ENCODE measurements at places on chromosomes 7 and 10.

DNA sequence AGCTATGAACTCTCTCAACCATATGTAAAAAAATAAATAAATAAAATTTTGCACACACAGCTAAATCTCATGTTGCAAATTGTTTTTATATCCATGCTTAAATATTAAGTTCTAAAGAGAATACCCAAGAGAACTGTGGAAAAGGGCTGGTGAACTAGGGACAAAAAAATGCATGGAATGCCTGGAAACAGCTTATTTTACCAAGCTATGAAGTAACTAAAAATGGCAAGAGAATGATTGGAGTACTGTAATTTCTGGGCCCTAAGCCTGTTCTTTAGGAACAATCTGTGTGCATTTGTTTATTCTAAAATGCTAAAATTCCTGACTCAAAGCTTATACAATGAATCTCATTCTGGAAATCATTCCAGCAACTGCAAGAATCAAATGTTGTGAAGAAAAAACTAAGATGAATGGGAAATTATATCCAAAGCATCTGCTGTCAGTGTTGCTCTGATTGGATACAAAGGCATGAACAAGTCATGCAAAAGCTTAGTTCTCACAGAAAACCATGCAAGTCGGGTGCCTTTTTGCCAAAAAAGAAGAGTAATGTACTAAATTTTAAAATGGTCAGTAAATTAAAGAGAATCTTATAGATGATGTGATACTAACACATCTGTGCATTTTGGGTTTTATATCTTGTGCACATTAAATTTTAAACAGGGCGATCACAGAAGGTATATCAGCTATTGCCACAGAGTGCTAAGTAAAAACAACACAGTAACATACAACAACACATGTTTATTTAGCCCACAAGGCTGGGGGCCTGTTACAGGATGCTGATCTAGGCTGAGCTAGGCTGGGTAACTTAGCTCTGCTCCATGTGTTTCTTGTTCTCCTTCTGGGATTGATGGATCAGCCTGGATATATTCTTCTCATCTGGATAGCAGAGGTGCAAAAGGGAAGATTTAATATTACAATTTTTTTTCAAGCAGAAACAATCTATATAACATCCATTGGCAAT is 453.5 kb upstream of the SEMA3A start:
- no peak for DNase-seq

GRCh38 chr10:6082496-6083395 is 6.1 kb upstream of the RBM17 start:
- DNase-seq: no peak

DNA sequence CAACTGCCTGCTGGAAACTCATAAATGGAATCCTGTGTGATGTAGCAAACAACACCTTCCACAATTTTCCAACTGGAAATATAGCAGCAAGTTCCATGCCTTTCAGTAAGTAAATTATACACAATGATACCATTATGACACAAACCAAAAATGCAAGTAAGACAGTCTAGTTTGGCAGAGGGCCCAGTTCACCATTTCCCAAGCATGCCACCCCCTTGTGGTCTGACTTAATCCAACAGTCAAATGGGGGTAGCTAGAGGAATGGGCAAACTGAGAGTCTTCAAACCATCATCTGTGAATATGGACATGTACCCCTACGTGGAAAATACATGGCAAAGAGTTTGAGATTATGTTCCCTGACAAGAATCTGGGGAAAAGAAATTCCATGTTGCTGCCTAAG is 137.6 kb upstream of the VWC2 start:
- no peak for DNase-seq

- DNase-seq: no peak
These were observed 11.4 kb upstream of the IDI2 start for GRCh38 chr10:1037098-1037497.

- no peak for DNase-seq
These were observed 278.0 kb upstream of the KLF14 start for GRCh38 chr7:131011976-131012375.

- DNase-seq: no peak
These were observed 51.5 kb downstream of the ANKMY2 start for GRCh38 chr7:16594061-16594460.

- DNase-seq: no peak
These were observed 2.5 kb downstream of the POP7 start for GRCh38 chr7:100708395-100708794.

DNA sequence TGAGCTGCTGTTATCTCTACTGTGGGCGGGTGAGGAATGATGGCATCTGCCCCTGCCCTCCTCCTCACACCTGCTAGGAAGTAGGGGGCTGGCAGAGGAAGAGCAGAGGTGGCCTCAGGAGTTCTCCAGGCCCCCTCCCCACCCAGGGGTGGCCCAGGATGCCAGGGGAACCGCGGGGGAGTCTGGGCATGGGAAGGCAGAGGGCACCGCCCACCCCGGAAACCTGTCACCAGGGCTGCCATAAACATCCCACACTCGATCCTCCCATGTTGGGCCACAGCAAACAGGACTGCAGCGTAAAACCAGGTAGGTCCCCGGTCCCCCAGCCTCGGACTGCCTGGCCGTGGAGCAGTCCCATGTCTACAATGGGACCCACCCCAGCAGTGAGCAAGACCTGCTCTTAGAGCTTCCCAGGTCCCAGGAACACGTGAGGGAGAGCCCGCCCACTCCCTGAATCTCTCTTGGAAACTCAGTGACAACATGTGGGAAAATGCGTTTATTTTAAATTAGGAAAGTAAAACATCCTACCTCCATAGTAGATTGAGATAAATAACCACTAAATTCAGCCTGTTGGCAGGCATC is 23.4 kb downstream of the EBF3 start:
- no peak for DNase-seq

GRCh38 chr7:70299472-70299807 is 701.2 kb downstream of the AUTS2 start:
- no peak for DNase-seq

DNA sequence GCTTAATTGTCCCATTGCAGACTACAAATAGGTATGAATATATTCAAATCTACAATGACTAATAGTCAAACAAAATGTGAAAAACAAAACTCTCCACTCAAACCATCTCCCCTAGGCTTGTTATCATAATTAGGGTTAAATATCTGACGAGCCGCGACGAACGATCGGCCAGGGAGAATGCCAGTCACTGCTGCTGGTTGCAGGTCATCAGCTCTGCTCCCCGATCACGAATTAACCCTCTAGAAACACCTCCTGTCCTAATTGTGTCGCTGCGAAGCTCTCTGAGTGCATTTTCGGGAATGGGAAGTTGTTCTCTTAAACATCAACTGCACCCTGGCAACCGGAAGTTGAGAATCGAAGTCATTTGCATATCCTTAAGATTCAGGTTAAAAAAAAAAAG is 167.3 kb downstream of the TCERG1L start:
- DNase-seq: no peak

- DNase-seq: no peak
These were observed 272.8 kb downstream of the ELFN1 start for GRCh38 chr7:1942941-1943289.

- DNase-seq: no peak
These were observed 25.7 kb upstream of the ENTPD1 start for GRCh38 chr10:95730233-95730632.

GRCh38 chr10:575402-576129 is 113.9 kb downstream of the DIP2C start:
- no peak for DNase-seq

DNA sequence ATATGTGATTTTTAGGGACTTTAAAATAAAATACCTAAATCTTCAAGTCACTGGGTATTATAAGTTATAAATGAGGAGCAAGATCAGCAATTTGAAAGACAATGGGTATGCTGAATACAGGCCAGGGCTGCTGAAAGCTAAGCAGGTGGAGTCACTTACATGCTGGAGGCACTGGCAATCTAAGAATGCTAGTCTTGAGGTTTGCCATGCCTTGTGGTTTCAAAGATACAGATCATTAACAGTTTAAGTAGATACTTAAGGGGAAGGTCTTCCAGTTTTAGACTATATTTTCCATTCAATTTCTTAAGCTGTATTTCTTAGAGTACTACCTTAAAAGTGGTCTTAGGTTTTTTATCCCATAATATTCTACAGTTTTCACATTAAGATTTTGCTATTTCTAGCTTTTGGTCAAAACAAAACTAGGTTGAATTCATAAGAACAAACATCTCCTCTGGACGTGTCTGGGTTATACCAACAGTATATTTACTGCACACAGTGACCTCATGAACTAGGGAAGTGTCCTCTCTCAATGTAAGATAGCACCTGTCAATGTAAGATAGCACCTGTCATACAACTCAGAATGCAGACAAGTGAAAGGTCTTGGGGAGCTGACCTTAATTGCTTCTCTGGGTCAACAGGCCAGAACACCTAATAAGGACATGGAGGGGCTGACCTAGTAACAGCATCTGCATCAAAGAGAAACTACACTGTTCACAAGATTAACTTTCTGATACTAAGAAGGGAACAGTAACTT is 2.0 kb downstream of the SRI start:
- DNase-seq: no peak

DNA sequence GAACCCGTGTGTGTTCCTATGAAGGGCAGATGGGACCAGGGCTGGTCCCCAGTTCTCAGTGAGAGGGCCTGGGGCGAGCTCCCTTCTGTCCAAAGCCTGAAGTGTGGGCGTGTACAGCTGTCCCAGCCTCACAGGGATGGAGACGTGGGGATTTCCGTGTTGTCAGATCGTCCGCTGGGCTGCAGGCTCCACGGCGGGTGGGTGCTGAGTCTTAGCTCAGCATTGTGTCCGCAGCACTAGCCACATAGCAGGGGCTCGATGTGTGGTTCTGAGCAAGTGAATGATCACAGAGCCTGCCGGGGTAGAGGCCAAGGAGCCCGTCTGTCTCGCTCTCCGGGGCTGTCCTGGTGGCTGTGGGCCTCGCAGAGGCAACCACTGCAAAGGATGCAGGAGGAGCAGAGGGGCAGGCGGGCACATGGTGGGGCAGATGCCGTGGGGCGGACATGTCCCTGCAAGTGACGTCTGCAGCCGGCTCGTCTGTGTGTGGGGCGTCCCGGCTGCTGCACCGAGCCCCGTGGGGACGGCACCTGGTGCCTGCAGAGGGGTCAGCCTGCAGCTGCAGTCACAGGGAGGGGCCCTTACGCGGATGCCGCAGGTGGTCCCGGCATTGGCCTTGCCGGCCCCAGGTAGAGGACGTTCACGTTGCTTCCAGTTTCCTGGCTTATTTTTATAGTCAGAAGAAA is 30.9 kb downstream of the FAM20C start:
- no peak for DNase-seq

- no peak for DNase-seq
These were observed 1.4 kb downstream of the CPA1 start for GRCh38 chr7:130381468-130382312.

DNA sequence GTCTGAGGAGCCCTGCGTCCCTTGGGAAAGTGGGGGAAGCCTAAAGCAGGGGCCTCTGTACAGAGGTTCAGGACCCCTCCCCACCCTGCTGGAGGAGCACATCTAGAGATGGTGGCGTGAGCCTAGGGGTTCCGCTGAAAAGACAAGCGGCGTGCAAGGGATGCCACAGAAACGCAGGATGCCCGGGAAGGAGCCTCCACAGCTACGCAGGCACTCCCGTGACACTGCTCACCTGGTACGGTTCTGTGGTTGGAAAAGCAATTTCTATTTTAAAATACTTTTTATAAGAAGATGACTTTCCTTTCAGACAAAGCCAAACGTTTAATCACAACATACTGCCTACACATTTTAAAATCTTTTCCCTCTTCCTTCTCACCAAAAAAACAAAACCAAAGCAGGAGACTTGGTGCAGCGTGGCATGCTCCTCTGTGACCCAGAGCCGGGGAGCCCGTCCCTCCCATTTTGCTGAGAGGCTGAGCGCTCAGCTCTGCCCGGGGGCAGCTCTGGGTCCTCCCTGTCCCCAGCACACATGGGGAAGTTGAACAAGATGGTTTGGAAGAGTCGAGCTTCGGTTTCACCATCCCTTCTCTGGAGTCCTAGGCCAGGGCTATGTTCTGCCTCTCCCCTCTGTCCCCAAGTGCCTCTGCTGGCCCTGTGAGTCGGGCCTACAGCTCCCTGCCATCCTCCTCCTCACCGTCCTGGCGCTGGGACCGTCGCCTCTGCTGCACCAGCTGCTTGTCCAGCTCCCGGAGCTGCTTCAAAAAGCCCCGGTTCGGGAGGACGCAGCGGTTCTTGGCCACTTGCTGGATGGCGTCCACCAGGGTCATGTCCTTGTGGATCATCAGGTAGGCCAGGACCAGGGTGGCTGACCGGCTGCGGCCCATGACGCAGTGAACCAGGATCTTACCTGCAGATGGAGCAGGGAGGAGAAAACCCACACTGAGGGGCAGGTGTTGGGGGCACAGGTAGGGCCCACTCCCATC is 74.0 kb upstream of the SAMD8 start:
- no peak for DNase-seq
